ENCODE measurements at places on chromosomes 1 and 21. TPM values are rescaled to one million over a fixed set of nuclear protein-coding genes. Genes with fewer than 3 reads are reported as not detected.

SHISA4 gene
- 159 TPM for total RNA-seq

DNA sequence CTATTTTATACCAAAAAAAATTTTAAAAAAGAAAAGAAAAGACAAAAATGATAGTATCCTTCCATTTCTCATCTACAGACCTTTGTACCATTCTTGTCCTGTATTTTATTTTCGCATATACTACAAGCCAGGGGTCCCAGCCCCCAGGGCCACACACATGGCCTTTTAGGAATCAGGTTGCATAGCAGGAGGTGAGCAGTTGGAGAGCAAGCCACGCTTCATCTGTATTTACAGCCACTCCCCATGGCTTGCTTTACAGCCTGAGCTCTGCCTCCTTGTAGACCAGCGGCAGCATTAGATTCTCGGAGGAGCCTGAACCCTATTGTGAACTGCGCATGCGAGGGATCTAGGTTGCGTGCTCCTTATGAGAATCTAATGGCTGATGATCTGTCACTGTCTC, 39.8 kb downstream of the RASSF5 start:
- no peak for DNase-seq

- no peak for DNase-seq
Observed at GRCh38 chr1:143497374-143497747, 474.4 kb downstream of the FAM72C start.

DNA sequence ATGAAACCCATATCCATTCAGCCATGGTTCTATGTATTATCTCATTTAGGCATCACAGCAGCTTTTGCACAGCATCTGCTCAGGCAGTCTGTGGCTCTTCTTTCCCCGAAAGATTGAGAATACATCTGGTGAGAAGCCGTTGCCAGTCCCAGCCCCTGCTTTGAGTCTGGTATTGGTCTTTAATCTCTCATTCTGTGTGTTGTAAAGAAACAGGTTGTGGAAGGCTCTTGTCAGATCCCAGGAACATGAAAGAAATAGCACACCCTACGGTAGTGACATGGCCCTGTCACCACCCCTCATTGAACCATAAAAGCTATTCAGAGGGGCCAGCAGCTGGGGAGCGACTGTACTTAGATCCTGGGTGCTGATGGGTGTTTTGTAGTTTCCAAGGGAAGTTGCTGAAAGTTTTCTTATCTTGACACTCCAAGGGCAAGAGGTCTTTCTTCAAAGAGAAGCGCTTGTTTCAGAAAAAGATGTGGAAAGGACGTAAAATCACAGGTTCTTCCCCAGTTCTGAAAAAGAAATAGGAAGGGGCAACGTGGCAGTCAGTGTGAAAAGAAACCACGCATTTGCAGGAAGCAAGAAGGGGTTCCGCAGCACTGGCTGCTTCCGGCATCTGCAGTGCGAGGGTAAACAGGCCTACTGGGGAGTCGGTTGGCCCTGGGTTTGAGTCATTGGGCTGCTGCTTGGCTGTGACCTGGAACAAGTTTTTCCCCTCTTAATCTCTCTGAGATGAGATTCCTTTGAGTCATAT, 145.0 kb downstream of the DHRS3 start:
- DNase-seq: peak; percentile 70

DNA sequence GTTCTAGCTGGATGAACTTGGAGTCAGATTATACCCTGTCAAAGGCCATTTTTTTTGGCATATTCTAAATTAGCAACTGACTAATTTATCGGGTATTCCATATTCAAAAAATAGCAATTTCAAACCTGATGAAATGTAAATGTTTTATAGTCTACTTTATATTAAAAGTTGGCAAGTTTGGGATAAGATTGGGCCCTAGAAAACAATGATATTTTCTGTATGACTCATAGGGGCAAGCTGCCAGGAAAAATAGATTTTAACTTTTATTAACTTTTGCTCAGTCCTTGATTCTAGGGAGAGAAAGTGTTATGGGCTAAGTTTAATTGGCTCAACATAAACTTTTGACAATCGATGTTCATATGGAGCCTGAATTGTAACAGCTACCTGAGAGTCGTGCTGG, 576.9 kb upstream of the B3GALT2 start:
- no peak for DNase-seq

GRCh38 chr1:35557118-35557610, at the start of gene KIAA0319L:
KIAA0319L (minus strand) TSS chr1:35557403; CDS start chr1:35554491, 2,912 bp downstream.
- DNase-seq: peak; percentile 95

DNA sequence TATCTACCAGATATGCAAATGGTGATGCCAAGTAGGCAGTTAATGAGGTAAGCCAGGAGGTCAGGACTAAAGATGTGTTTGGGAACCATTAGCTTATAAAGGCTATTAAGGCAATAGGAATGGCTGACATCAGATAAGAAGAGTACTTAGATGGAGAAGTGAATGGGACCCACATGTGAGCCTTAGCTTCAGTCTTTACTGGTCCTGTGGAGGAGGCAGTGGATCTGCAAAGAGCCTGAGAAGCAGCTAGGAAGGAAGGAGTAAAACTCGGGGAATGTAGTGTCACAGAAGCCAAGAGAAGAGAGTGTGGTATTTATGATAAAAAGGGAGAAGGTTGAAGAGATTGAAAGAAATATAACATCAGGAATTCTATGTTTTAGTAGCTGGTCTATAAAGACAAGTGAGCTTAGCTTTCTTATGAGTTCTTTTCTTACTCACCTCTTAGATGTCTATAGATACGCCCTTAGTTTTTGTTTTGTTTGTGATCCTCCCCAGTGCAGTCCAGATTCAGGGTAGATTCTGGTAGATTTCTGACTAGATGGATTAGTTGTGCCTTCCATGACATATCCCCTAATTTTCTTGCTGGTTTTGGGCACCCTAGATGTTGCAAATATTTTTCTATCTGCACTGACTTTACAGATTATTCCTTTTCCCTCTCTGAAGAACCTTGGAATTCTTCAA, 39.4 kb downstream of the SLAMF6 start:
- no peak for DNase-seq

DNA sequence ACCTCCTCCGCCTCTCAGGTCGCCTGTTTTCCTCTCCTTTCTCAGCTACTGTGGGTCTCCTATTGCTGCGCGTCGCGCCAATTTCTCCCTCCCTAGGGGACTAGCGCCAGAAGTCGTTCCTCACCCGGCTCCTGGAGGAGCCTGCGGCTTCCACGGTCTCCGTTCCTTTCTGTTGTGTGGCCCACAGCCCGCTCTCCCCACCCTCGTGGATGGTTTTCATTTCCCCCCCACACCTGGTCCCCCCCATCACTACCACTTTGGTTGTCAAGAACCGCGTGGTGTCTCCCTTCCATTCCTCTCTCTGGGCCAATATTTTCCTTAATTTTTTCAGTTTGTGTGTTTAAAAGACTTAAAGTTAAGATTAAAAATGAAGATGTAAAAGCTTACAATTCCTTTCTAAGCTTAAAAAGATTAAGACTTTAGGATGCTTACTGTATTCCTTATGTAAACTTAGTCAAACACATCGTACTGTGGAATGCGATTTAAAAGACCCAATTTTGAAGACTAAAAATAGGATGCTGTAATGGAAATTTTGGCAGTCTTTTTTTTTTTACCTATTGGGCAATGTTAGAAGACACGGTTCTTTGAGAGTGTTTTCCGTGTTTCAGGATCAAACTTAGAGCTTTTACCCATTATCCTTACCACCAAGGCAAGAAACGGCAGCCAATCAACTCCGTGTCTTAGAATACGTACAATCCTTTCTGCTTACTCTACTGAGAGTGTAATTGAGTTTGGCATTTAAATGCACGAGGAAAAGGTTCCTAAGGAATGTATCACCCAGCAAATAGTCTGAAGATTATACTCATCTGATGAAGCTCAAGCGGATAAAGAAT, 773 bp downstream of the CNST start:
- no peak for DNase-seq

MPC2 gene
- 233 TPM for total RNA-seq

DNA sequence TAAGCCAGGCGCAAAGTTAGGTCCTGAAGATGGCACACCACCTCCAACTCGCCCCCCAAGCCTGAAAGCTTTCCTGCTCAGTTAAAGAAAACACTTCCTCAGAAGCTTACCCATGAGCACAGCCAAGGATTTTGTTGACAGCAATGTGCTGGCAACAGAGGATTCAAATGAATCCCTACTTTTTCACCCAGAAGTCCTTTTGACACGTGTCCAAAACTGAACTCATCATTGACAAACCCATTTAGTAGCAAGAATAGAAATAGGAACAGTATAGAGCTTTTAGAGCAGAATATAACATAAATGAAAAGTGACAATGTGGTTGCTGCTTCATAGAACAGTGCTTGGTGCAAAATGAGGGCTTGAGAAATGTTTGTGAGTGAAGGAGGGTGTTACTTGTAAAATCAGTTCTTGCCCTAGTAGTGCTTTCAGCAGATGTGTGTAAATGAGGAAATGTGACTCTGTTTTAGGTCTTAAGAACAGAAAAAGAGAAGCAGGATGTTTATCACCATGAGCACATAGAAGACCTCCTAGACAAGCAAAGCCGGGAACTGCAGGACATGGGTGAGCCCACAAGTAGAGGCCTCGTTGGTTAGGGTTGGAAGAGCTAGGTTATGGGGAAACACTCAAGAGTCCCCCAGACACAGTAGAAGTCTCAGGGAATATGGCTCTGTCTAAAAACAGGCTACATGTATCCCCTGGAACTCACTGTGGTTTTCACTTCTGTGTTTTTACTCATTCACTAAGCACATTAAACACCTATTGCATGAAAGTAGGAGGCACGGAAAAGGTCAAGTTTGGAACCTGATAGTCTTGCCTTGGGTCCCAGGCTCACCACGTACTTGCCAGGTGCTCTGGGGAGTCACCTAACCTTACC, 48.6 kb upstream of the TMEM125 start:
- no peak for DNase-seq

AGBL4 gene
- 0.14 TPM for total RNA-seq

GRCh38 chr1:21149430-21149854, 27.3 kb downstream of the EIF4G3 start:
- DNase-seq: no peak

- DNase-seq: no peak
Observed at GRCh38 chr1:51284487-51284954, 45.8 kb downstream of the TTC39A start.

BCL2L15 gene
- total RNA-seq: not detected

DNA sequence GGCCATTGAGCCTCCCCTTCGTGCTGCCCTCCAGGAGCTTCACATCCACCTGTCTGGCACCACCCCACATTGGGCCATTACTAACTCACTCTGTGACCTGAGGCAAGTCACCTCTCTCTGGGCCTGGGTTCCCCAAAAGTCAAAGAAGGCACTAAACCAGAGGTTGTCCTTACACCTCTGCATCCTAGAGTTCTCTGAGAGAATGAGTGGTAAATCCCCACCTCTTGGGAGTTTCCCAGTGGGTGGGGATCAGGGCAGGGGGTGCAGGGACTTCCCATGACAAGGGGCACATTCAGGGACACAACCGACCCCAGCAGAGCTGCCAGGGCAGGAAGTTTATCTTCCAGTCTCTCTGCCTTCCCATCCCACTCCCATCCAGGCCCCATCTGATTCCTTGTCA, 99.7 kb downstream of the EPHB2 start:
- no peak for DNase-seq
